ENCODE measurements at places on chromosomes 1 and 21.

DNA sequence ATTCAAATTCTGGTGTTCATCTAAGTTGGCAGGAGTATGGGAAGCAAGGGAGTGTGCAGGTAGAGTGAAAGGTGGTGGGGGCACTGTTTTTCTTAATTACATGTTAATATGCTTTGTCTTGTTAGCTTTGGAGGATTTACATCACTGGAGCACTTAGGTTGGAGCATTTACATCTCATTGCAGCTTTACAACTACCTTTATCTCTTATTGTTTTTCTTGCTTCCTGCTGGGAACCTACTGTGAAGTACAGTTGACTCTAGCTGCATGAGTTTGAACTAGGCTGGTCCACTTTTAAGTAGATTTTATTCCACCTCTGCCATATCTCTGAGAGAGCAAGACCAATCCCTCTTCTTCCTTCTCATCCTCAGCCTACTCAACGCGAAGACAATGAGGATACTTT is 554.8 kb upstream of the B3GALT2 start:
- no peak for DNase-seq

GRCh38 chr1:240008298-240008697 is 83.4 kb upstream of the FMN2 start:
- DNase-seq: no peak

- no peak for DNase-seq
Observed at GRCh38 chr21:40402884-40403582, 443.9 kb downstream of the DSCAM start.

DNA sequence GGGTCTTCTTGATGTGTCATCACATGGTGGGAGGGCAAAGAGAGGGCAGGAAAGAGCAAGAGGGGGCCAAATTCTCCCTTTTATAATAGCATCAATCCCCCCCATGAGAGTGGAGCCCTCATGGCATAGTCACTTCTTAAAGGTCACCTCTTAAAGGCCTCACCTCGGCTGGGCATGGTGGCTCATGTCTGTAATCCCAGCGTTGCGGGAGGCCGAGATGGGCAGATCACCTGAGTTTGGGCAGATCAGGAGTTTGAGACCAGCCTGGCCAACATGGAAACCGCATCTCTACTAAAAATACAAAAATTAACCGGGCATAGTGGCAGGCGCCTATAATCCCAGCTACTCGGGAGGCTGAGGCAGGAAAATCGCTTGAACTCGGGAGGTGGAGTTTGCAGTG is 170.1 kb downstream of the PGBD5 start:
- DNase-seq: no peak
